Fibroblast of the conjunctiva (primary cell): ENCODE measurements at places on chromosomes 5 and 9.

GRCh38 chr9:135414293-135414692 is 65.3 kb upstream of the PPP1R26 start:
- no peak for DNase-seq

DNA sequence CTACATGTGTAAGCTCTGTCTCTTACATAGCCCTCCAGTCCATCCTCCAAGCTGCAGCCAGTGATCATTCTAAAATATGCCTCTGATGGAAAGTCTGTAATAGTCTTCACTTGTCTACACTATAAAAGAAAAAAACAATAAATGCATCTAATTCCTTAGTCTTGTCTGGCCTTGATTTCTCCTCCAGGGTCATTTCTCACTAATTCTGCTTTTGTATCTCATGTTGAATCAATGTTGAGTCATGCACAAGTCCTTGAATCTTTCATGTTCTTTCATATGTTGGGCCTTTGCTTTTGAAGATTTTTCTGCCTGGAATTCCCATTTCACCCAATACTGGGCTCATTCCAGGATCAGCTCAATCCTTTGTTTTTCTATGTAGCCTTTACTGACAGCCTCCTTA is 121.1 kb upstream of the TRIM32 start:
- no peak for DNase-seq

DNA sequence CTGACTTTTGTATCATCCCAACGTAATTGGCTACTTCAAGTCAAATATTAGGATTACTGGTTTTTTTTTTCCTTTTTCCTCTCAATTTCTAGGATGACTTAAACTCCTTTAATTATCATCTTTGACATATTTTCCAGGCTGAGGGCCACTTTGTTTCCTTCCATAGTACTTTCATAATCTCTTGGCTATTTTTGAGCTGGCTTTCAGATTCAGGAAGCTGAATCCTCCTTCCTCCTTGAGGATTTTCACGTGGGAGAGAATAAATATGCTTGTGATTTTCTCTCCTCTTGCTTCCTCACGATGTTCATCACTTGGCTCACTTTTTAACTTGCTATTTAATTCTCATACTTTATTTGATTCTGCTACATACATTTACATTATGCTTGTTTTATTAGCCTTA is 88.1 kb downstream of the ITGA1 start:
- DNase-seq = no peak

GRCh38 chr5:147455822-147456450 is 53.9 kb downstream of the DPYSL3 start:
- peak; percentile 71 for DNase-seq

DNA sequence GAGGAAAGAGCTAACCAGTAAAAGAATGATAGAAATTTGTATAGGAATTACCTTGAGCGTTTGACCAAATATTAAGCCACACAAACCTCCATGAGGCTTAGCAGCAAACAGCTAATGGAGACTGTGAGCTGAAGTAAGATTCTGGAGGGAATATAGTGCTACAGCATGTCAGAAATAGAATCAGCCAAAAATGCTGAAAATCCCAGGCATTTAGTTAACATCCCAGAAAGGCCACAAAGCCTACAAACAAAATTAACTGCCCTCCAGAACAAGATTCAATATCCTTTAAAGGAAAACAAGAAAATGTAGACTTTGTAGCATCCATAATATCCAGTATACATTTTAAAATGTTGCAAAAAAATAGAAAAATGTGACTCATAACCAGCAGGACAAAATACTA is 257.8 kb upstream of the TUSC1 start:
- no peak for DNase-seq

- peak; percentile 10 for DNase-seq
Measured at GRCh38 chr5:173051746-173052145, 4.4 kb upstream of the CREBRF start.

DNA sequence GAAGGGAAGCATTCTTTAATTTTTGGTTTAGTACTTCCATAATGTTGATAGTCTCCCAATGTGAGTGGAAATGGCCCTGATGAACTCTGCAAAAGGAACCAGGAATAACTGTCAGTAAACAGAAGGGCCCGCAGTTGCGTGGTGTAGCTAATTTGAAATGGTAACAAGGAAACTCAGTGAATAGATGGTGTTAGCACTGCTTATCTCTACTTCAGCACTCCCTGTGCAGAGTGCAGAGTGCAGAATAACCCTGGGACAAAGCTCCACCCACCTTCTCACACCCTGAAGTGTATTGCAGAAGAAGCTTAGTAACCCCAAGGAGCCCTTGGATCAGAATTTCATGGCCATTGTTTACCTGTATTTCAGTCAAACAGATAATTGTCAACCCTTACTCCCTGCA is 158.9 kb downstream of the PCSK5 start:
- DNase-seq = no peak

- no peak for DNase-seq
Measured at GRCh38 chr5:87645224-87645623, 232.5 kb upstream of the CCNH start.

GRCh38 chr9:115633104-115633503 is 515.1 kb upstream of the TNC start:
- DNase-seq = no peak

GRCh38 chr9:110837401-110838005 is 168.9 kb downstream of the MUSK start:
- no peak for DNase-seq

GRCh38 chr5:89437450-89438435 is 554.8 kb upstream of the MEF2C start:
- no peak for DNase-seq
